Dermis blood vessel endothelial cell (primary cell): ENCODE measurements at places on chromosomes 2 and 18. TPM values are rescaled to one million over a fixed set of nuclear protein-coding genes. Genes with fewer than 3 reads are reported as not detected.

C2orf81 gene
- total RNA-seq = 0.14 and 0.17 TPM in 2 replicates

ZFP36L2 gene
- total RNA-seq = 13.1 and 30.7 TPM in 2 replicates

- DNase-seq = no peak
Observed at GRCh38 chr2:71064754-71065621, 3.5 kb upstream of the NAGK start.

GRCh38 chr2:128523457-128523856, 204.8 kb upstream of the HS6ST1 start:
- no peak for DNase-seq

- peak; percentile 51 for DNase-seq
Observed at GRCh38 chr18:48922801-48923730, 27.7 kb downstream of the SMAD7 start.

DNA sequence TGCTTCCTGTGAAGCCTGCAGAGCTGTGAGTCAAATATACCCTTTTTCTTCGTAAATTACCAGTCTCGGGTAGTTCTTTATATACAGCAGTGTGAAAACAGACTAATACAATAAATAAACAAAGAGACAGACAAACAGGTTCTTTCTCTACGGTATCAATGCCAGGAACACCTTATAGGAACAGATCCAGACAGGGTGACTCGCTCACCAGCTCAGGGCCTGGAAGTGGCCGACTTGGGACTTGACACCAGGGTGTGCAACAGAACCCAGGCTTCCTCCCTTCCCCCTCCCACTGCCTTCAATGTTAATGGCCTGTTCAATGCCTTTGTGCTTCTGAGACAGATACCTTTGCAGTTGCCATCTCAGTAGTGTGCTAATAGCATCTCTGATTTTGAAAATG, 309.5 kb downstream of the ALK start:
- DNase-seq = no peak

GRCh38 chr18:63817441-63818051, 42.3 kb downstream of the SERPINB7 start:
- no peak for DNase-seq

PCARE gene
- total RNA-seq = under 0.01 TPM in 1 of 2 replicates, not detected in the other

DNA sequence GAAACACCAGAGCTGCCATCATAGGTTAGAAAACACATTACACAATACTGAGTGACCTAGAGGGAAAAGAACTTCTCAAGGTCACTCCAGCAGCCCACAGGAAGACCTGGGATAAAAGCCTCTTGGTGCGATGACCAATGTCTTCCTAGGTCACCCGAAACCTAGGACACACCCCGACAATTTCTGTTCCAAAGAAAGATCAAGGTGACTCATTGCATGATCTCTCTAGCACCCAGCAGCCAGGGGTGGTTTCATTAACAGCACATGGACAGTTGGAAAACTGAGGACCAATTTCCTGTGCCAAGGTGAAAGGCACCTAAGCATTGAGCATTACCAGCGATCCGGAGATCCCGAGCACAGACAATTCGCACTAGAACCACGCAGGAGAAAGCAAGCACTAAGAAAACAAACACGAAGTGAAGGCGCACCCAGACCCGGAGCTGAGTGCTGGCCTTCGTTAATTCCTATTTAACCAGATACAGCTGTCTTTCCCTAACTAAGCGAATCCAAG, 1.5 kb downstream of the CACNB4 start:
- peak; percentile 13 for DNase-seq

SLC5A7 gene
- not detected in 2 replicates for total RNA-seq

DNA sequence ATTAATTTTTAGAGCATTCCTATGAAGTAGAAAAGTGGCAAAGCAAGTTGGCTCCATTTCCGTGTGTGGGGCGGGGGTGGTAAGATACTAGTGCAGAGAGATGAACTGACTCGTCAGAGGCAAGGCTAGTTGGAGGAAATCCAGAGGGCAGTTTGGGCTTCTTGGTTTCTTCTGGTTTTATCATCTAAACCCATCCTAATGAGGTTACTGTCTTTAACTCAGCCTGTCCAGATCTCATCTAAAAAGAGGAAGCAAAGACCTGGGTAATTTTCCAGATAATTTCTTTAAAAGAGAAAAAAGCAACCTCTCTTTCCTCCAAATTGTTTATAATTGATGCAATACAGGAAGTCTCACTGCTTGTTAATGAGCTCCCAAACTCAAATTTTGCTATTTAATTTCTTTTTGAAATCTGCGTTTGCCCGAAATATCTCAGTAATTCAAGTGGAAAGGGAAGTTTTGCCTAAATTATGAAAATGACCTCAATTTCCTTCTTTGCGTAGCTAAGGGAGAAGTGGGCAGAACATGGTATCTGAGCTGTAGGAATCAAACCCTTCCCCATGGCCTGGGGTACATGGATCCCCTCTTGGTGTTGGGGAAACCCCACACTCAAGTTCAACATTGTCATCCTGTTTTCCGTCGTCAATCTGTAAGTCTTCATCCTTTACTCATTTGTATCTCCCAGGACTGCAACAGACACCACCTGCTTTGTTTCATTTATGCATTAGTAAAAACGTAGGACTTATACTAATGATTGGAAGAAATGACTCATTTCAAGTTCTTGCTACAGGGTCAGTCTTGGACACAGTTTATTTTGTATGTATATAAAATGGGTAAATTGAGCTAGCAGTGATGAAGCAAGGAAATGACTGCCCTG, 89.1 kb upstream of the KLF7 start:
- DNase-seq = peak; percentile 37

- DNase-seq = no peak
Observed at GRCh38 chr2:152568531-152568930, 148.7 kb downstream of the PRPF40A start.

FBXO15 gene
- 1.7 TPM in 1 of 2 replicates, not detected in the other for total RNA-seq

- DNase-seq = no peak
Observed at GRCh38 chr2:31996571-31997150, 14.1 kb downstream of the MEMO1 start.

MAPRE3 gene
- 0.17 and 1.3 TPM in 2 replicates for total RNA-seq

DNA sequence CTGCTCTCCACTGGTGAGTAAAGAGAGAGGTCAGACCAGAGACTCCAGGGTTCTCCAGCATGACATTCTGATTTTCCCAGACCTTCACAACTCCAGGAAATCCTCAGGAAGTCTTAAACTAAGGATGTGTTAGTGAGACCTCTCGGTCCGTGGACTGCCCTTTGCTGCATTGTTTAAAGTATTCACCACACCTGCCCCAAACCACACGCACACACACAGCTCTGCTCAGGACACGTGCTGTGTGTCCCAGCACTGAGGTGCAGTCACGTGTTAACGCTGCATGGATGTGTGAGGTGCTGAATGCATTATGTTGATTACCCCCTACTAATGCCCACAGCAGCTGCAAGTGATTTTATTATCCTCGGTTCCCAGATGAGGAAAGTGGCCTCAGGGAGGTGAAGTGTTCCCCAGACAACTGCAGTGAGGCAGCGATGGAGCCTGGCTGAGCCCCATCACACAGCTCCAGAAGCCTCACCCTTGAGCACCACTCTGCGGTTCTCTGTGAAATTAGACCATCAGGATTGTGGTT, 68.4 kb downstream of the TRAPPC12 start:
- DNase-seq = peak; percentile 91

- DNase-seq = peak; percentile 33
Observed at GRCh38 chr2:231057590-231057989, 923 bp downstream of the PSMD1 start.

DNA sequence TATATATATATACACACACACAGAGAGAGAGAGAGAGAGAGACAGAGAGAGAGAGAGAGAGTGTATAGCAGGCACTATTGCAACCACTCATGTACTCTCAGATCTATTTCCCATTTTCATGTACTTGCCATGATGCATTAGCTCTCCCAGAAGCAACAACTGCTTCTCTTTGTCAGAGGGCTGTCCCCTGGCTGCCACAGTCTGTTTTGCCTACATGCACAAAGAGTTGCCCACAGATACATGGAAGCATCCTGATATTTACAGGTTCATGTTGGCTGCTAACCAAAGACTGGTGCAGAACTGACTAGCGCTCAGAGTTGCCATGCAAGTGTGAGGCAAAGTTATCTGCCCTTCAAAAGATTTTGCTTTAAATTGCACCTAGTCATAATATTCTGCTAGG, 469.3 kb upstream of the ZNF804A start:
- DNase-seq = no peak

VSNL1 gene
- 0.14 TPM in 1 of 2 replicates, not detected in the other for total RNA-seq

BMP10 gene
- total RNA-seq = not detected in 2 replicates
